SJCRH30 (cell line): ENCODE measurements at places on chromosomes 12 and 14.

GRCh38 chr14:73741386-73741875, 27.2 kb upstream of the PNMA1 start:
- no peak for DNase-seq

GRCh38 chr12:113610698-113611097, 139.0 kb upstream of the LHX5 start:
- no peak for DNase-seq

DNA sequence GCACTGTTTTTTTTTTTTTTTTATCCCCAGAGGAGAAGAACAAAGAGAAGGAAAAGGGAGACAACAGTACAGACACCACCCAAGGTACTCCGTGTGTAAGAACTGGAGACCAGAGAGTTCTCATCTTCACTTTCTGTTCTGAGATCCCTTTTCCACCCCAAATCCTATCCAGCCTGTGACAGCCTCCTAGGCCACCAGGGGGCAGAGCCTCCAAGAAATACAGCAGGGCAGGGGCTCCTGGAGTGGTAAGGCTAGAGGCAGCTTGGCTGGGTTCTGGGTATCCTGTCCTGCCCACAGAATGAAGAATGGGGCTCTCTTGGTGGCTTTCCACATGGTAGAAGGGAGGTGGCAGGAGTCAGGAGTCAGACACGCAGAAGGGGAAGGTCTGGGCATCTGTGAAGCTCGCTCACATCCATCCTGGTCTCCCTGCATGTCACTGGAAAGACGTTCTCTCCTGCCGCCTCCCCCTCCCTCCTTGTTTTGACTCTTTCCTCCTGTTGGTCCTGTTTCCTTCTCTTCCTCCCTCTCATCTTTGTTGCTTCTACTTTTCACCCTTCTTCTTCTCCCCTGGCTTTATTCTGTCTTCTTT, 12.0 kb downstream of the CLSTN3 start:
- peak; percentile 74 for DNase-seq

DNA sequence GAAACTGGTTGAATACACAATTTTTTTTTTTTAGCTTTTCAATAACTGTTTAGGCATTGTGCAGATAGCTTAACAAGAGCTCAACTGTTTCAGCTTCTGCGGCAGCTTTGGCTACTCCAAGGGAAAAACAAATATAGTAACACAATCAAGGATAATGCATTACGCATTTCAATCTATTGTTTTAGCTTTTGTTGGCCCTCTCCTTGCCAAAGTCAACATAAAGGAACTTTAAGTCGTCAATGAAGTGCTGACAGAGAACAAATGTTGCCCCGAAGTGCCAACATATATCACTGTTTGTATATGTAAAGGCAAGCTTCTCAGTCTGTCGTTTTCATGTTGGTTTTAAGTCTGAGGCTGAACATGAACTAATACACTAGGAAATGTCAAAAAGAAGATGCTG, 1087.4 kb upstream of the FLRT2 start:
- no peak for DNase-seq

- no peak for DNase-seq
Measured at GRCh38 chr12:30357766-30358490, 337.7 kb downstream of the IPO8 start.

GRCh38 chr12:93939641-93940325, 208.6 kb upstream of the PLXNC1 start:
- DNase-seq, result no peak

GRCh38 chr12:113457710-113458109, 14.0 kb downstream of the LHX5 start:
- no peak for DNase-seq

- DNase-seq, result peak; percentile 35
Measured at GRCh38 chr12:46436747-46437146, 64.2 kb upstream of the SLC38A2 start.

- peak; percentile 82 for DNase-seq
Measured at GRCh38 chr14:101072945-101073597, 169.5 kb upstream of the RTL1 start.

GRCh38 chr12:62643486-62643885, 176.9 kb downstream of the MON2 start:
- no peak for DNase-seq

- no peak for DNase-seq
Measured at GRCh38 chr12:96014943-96015599, 18.9 kb upstream of the HAL start.

GRCh38 chr12:110677206-110677911, 11.6 kb downstream of the HVCN1 start:
- DNase-seq, result peak; percentile 78

GRCh38 chr12:65313719-65314317, 35.3 kb downstream of the MSRB3 start:
- peak; percentile 60 for DNase-seq

- peak; percentile 51 for DNase-seq
Measured at GRCh38 chr12:52280319-52280795, 5.9 kb downstream of the KRT86 start.

DNA sequence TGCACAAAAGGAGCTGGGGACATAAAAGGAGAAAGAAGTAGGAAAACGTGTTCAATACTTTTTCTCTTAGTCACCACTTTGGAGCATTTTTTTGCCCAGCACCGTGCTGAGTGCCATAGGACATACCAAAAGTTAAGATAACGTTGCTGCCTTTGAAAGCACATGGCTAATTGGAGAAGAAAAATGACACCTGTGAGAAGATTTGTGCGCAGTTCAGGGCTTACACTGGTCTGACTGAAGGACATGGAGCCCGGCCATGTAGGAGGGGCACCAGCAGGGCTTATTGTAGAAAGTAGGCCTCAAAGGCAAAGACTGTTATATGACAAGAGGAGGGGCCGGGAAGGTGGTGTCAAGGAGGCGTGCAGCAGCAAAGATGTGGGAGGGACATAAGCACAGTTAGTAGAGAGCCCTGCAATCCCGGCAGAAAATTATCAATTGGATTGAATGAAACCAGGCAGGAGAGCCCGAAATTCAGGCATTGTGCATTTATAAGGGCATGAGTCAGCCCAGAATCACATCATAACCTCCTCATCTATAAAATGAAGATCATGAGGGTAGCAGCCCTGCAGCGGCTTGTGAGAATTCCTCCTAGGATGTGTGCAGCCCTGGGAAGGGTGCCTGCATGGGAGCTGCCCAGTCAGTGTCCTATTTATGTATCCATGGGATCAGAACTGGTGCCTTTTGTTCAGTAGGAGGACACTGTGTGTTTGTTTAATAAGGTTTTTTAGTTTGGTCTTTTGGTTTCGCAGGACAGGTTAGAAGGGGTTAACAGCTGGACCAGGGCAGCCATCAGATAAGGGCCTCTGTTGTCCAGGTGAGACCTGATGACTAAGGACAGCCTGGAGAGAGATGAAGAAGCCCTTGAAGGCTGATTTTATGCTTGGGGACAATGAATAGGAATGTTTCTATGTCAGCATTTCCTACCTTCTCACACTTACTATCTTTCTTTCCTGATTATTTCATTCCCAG, 122.4 kb downstream of the GPR135 start:
- no peak for DNase-seq

- DNase-seq, result no peak
Measured at GRCh38 chr12:79451978-79452377, 238.8 kb downstream of the PAWR start.

- no peak for DNase-seq
Measured at GRCh38 chr14:96170961-96171592, 33.6 kb upstream of the BDKRB2 start.

- DNase-seq, result no peak
Measured at GRCh38 chr12:13707829-13708228, 273.6 kb downstream of the GRIN2B start.

DNA sequence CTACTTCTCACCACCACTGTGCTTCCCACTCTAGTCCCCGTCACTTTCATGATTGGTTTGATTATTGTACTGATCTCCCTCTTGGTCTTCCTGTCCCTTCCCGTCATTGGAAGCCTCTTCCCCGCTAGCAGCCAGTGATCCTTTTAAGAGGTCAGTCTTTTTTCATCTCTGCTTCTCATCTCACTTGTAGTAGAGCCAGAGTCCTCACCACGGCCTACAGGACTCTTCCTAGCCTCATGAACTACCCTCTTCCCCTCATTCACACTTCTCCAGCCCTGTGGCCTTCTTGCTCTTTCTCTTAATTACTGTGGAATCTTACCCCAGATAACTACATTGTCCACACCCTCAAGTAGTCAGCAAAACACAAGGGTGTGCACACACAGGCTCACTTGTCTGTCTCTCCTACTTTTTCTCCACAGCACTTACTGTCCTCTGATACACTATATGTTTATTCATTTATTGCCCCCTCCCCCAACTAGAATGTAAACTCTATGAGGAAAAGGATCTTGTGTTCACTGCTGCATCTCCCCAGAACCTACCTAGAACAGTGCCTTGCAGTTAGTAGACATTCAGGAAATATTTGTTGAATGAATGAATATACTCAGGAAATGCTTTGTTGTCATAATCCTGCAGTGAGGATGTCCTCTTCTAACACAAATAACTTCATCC, 66.3 kb downstream of the CKB start:
- no peak for DNase-seq

DNA sequence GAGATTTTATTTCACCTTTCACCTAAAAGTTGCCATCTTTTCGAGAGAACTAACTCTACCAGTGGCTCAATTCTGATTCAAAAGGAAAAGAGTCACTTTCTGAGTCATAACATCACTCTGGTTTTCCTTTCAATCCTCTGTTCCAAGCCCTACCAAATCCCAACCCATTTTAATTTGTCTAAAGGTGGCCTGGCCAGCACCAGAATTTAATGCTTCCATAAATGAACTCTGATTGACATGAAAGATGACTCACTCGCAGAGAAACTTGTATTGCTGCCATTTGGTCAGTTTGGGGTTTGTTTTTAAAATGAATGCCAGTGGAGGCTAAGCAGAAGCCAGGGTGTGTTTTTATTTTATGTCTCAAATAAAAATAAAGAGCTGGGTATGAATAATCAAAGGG, 117.4 kb upstream of the SOX5 start:
- no peak for DNase-seq

- no peak for DNase-seq
Measured at GRCh38 chr14:39005044-39005880, 97.8 kb downstream of the SEC23A start.

GRCh38 chr14:56608689-56609088, 29.1 kb downstream of the TMEM260 start:
- no peak for DNase-seq

DNA sequence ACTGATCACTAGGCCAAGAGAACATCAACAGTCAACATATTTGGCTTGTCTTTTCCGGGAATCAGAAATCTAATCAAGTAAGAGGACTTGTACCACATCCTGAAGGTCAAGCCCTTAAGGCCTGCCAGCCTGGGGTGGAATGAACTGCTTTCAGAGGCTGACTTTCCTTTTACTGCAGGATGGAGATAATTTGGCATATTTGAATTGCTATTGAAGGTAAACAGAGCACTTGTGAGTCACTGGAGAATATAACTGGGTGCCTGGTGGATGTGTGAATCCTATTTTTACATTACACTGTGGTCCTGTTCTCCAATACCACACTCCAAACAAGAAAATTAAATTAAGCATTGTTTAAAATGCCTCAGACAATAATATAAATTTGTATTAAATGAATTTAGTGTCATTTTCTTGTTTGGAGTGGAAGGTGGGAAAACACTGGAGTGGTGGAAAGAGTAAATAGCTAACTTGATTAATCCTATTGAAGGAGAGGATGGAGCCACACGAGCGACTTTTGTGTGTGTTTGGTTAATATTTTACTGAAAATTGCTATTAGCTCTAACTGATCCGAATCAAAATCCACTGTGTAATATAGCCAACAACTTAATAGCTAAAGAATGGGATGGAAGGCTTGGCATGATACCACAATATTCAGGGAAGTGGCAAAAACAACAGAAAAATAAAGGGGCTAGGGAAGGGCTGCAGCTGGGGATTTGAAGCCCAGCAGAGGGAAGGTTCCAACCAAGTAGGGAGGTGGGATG, 89.4 kb downstream of the OTX2 start:
- no peak for DNase-seq

GRCh38 chr12:98106031-98106683, 409.2 kb upstream of the TMPO start:
- no peak for DNase-seq

DNA sequence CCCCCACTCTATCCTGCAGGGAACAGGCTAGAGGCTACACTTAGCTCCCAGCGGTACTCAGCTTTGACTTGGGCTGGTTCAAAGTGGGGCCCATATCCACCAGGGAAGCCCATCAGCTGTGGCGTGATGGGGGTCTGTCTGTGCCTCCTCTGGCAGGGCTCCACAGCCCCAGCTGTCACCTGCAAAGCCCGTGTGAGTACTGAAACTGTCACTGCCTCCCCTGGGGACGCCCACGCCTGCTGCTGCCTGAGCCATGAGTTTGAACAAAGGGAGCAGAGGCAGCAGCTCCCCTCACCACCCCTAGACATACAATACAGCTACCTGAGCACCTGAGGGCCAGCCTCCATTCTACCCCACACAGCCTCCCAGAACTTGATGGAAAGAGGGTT, 5.0 kb downstream of the REM2 start:
- peak; percentile 16 for DNase-seq

DNA sequence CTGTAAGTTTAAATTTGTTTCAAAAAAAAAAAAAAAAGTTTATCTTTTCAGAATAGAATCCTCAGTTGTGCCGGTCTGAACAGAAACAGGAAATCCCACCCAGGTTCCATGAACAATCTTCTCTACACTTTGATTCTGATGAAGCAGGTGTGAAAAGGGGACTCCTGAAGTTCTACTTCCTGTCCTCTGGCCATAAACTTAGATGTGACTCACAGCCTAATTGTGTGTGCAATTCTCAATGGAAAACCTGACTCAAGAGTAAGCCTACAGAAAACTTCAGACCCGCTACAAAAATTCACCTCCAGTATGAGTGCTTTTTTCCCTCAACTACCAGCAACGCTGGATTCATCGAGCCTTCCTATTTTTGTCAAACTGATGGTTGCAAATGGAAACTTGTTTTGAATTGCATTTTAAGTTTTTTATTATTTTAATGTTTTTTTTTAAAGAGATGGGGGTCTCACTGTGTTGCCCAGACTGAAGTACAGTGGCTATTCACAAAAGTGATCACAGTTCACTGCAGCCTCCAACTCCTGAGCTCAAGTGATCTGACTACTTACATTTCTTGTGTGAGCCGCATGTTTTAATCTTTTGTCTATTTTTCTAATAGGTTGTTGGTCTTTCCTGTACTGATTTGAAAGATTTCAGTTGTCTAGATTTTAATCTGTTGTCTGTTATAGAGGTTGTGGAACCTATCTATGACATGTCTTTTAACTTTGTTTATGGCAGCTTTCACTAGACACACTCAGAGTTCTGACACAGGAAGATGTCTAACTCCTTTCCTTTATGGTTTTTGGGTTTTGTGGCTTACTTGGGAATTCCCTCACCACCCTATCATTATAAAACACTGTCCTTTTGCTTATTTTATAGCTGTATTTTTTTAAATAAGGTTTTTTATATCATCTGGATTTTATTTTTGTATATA, 37.6 kb downstream of the ATG14 start:
- DNase-seq, result no peak
